ENCODE measurements at places on chromosomes 16 and 17.
A peak's percentile ranks its signal among the peaks of the same experiment; 100 is the strongest.

DNA sequence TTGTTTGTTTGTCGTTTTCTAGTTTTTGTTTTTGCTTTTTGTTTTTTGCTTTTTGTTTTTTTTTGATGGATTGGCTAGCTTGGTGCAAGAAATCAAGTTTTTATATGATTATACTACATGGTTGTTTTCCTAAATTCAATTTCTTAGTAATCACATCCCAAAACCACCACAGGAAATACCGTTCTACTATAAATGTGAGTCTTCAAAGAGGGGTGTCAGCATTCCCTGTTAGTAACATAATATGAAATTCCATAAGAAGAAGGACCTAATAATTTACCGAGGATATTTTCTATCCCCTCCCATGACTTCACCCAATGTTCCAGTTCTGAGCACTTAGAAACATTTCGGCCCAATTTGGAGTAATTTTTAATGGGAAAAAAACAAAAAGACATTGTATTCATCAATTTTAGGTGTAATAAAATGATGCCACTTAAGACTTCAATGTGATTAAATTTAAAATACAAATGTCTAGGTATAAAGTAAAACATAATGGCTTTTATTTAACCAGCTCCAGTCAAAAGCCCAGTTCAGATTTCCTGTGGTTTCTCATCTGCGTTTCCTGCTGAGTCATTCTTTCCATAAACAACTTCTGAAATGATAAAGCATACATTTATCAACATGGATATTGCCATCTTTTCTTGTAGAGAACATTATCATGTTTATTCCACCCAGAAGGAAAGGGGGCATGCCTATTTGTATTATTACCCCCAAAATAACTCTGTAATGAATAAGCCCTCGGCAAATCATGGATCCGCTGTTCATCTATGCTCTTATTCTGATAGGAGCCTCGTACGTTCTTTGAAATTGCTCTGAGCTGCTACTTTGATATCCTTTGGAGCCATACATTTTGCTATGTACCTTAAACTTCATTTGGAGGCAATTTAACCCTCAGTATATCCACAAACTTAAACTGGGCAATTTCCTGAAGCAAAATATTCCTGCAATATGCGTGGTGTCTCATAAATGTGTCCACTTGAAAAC lies 28.1 kb downstream of the HSBP1 start:
- DNase-seq: no peak

- no peak for DNase-seq
These were observed 278.9 kb downstream of the SNX29 start for GRCh38 chr16:12255473-12255872.

- DNase-seq: no peak
These were observed 3.0 kb downstream of the KRT31 start for GRCh38 chr17:41394254-41394996.

DNA sequence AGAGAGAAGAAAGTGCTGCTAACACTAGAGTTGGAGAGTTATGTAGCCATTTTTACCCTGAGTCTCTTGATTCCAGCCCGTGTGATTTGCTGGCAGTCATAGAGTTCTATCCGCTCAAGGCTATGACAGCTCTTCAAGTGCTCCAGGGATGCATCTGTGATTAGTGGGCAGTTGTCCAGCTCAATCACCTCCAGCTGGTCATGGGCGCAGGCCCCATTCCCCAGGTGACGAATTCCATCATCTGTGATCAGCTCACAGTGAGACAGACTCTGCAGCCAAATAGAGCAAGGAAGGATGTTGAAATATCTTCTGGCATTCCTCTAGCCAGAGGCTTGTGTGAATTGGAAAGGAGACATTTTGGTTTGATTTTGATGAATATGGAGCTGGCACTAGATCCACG lies 38.4 kb upstream of the STAC2 start:
- no peak for DNase-seq

DNA sequence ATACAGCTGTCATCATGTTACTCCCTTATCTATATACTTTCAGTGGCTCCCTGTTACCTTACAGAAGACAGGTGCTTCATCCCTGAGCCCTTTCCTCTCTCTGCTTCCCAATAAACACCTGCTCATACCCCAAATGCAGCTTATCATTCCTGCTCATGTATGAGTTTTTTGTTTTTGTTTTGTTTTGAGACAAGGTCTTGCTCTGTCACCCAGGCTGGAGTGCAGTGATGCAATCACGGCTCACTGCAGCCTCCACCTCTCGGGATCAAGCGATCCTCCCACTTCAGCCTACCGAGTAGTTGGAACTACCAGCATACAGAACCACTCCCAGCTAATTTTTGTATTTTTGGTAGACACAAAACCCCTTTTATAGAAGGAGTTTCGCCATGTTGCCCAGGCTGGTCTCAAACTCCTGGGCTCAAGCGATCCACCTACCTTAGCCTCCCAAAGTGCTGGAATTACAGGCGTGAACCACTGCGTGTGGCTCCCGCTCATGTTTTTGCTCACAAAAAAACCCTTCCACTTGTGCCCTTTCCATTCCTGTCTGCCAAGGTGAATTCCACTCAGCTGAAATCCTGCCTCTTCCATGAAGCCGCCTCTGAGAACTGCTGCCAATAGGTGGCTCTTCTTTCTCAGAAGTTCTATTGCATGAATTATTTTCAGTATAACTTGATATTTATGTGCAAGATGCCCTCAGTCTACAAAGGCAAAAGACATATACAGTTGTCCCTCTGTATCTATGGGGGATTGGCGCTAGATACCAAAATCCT lies 7.9 kb upstream of the RNF157 start:
- DNase-seq: no peak

DNA sequence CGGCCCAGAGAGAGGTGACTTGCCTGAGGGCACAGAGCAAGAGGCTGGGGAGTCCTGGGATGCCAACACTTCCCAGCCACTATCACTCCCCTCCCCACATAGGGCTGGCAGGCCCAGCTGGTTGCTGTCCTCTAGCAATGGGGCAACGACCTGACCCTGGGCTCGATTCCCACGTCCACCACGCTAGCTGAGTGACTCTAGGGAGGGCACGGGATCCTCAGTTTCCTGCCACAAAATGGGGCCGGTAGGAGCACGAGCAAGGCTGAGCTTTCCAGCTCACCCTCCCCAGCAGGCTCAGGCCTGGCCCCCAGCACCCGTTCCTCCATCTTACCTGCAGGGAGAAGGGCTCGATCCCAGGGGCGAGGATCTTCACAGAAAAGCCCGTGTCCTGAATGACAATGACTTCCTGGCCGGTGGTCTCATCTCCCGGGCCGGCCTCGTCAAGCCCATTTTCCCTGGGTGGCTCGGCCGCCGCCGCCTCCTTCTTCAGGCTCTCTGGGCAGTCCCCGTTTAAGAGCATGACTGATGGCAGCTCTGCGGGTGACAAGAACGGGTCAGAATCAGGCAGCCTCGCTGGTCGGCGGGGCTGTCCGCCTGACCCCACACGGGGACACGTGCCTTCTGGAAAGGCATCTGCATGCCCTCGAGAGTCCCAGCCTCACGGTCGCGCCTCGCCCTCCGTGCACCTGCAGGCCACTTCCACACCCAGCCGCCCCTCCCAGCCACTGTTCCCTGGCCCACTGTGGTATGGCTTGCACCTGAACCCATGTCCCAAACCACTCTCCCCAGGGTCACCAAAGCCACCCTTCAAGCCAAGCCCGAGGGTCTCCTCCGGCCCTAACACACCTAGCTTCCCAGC lies 7.3 kb downstream of the CLUH start:
- no peak for DNase-seq

GRCh38 chr17:6018788-6019187 lies 51.4 kb upstream of the WSCD1 start:
- DNase-seq: no peak

DNA sequence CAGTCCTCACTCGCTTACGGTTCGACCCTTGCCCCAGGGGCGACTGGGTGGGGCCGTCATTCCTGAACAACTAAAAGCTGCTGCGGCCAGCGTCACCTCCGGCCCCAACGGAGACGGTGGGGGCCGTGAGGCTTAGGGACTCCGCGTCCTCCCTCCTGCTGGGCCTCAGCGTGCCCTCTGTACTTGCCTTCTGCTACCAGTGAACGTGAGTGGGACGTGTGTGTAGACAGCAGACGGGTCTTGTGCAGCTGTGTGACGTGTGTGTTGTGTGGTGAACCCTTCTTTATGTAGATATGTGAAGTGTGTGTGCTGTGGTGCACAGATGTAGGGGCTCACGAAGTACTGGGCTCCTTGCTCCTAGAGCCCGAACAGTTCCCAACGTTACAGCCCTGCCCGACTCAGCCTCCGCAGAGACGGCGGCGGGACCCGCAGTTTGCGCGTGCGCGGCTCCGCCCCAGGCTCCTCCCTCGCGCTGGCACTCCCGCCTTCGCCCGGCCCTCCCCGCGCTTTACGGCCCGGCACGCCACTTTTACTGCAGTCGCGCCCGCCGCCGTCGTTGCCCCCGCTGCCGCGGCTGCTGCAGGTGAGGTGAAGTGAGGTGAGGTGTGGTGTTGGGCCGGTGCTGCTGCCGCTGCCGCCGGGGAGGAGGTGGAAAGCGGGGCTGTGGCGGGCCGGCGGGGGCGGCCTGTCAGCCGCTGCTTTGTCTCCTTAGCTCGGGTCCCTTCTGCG lies at the start of gene PHAF1:
TSS of gene PHAF1 (plus strand) at position 535 of the 729 bp plus-strand sequence. CDS start 235 bp downstream, outside the sequence.
- DNase-seq: peak; percentile 91

GRCh38 chr17:63246344-63246743 lies 199.8 kb downstream of the CYB561 start:
- DNase-seq: no peak
